ENCODE measurements at places on chromosomes 6 and 20.

- no peak for DNase-seq
These were observed 105.3 kb upstream of the KCNG1 start for GRCh38 chr20:51128198-51128597.

DNA sequence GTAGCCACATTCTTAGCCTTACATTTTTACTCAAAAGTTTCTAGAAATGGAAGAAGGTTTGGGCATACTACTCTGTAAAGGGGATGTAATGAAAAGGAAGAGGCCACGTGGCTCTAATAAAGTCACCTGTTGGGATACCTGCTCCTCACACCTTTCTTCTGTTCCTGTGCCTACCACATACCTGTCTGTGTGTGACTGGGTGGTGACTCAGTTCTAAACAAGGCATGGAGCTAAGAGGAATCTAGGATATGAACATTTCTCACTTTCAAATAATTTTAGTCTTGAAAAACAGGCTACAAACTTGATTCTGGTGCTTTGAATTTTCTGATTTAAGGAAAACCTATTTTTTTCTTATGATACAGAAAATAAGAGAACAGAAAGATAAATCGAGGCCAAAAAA, 363.6 kb downstream of the RFPL4B start:
- no peak for DNase-seq

- DNase-seq = no peak
These were observed 60.2 kb downstream of the MAFB start for GRCh38 chr20:40628877-40629276.

DNA sequence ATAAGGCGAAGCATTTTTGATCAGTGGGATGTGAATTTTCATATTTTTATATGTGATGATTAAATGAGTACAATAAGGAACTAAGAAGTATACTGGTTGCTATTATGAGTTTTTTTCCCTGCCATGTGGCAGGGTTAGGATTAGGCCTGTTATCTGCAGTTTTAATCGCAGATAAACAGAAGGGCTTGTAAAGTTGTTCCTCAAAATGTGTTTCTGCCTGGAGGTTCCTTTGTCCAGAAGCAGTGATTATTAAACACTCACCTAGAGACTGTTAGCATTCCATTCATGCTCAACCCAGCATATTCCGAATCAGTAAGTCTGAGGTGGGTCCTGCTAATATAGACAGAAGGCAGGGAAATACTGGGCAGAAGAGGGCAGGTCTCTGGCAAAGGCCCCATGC, 316.0 kb downstream of the CLIC5 start:
- no peak for DNase-seq

- DNase-seq = no peak
These were observed 46.9 kb downstream of the MAP3K4 start for GRCh38 chr6:161038229-161039031.

Data from activated T-helper 1 cell treated with anti-CD3 and anti-CD28 coated beads, Interleukin-2, amount 50 U/mL, for 16 hours (primary cell).